ENCODE measurements at places on chromosomes 2 and 18.
A peak's percentile ranks its signal among the peaks of the same experiment; 100 is the strongest.

DNA sequence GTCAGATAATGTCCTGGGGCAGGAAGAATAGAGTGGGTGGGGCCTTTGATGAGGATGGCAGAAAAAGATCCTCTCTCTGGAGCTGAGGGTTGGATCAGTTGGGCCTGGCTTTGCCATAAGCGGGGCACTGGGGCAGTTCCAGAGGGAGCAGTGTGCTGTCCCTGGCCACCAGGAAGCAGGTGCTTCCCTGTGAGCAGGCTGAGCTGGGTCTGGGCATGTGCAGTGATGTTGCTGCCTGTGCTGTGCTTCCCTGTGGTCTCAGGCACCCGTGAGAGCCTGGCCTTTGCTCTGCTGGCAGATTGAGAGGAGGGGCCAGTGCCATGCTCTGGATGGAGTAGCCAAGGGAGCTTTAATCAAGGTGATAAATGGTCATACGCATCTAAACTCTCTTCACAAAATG lies 14.6 kb upstream of the NPPC start:
- no peak for ATAC-seq

DNA sequence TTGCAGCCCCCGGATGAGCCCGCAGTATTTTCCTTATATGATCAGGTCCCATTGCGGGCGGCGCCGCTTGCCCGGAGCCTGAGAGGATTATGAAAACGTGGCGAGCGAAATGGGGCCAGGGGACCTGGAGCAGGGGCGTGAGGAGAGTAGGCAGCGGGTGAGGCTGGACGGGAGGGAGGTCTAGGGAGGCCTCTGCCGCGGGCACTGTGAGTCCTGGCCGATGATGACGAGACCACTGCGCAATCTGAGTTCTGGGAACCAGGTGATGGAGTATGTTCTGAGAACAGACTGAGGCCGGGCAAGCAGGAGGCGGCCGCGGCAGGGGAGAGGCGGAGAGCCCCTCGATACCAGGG lies 790 bp upstream of the ACAA2 start:
- ATAC-seq: peak; percentile 59

DNA sequence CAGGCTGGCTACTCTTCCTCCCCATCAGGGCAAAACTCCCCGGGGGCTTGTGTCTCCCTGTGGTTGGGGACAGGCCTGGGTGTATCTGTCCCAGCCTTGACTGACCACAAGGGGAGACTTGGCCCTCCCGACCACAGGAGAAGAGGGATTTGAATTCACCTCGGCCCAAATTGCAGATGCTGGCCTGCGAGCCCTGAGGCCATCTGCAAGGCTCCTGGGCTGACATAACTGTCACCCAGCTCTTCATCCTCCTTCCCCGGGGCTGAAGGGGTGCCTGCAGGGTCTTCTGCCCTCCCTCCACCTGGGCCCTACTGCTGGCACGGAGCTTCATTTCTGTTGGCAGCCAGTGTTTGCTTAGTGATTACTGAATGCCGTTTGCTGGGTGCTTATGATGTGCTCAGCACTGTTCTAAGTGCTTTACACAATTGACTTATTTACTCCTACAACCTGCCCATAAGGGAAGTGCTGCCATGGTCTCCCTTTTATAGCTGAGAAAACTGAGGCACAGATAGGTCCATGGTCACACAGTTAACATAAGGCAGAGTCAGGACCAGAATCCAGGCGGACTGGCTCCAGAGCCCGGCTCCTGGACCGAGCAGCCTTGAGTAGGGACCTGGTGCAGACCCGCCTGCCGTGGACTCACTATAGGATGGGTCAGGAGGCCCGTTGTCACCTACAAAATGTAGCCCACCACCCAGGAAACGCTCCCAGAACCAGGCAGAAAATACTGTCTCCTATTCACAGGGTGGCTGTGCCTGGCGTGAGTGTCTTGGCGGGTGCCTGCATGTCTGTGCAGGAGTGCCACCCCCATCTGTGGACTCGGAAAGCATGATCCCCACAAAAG lies 18.9 kb downstream of the STEAP3 start:
- ATAC-seq: no peak

- no peak for ATAC-seq
Observed at GRCh38 chr2:198096002-198096401, 291.6 kb downstream of the PLCL1 start.

DNA sequence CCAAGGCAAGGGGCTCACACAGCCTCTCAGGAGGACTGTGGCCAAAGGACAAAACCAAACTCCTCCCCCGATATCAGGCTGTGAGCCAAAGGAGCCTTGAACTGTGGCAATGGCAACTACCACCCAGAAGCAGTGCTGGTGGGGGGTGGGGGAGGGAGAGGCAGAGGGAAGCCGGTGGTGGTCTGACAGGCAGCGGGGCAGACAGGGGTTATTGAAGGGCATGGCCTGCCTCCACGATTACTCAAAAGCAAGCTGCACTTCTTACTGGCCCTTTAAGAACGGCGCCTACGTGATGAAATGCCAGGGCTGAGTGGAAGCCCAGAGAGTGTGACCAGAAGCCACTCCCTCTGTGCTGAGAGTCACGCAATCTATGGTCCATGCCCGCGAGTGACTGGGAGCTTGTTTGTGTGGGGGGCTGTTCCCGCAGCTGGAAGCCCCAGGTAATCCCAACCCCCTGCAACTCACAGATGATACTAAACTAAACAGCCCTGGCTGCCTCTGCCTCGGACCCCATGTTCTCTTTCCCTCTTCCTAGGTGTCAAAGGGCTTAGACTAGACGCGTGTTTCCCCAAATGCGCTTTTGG lies 128.2 kb upstream of the CXCR4 start:
- ATAC-seq: peak; percentile 46

GRCh38 chr2:216464104-216464720 lies 34.4 kb upstream of the RPL37A start:
- no peak for ATAC-seq

DNA sequence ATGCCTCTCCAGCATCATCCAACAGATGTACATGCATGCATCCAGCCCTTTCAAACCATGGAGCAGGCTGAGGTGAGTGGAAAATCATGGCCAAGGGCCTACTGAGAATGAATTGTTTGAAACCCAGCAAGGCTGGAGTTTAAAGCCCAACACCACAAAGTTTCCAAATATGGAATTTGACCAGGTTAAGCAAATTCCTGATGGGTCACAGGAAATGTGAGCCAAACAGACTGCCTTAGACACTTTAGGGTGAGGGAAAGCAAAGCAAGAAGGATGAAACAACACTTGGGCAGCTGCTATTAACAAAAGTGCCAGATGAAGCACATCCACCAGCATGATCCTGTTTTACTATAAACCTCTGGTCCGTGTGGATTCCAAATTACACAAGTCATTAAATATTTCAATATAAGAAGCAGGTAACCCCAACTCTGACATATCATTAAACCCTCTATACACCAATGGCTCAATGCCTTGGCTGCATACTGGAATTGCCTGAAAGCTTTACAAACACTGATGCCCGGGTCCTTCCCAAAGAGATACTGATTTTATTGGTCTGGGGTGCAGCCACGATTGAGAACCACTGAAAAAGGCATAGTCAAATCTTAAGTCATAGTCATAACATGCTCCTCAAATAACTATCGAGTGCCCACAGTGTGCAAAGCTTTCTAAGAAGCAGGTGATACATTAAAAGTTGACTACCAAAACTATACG lies 9.1 kb downstream of the KLF7 start:
- ATAC-seq: no peak

GRCh38 chr18:28041366-28041765 lies 135.6 kb downstream of the CDH2 start:
- ATAC-seq: no peak

GRCh38 chr2:210559182-210559581 lies 2.8 kb downstream of the CPS1 start:
- ATAC-seq: no peak

DNA sequence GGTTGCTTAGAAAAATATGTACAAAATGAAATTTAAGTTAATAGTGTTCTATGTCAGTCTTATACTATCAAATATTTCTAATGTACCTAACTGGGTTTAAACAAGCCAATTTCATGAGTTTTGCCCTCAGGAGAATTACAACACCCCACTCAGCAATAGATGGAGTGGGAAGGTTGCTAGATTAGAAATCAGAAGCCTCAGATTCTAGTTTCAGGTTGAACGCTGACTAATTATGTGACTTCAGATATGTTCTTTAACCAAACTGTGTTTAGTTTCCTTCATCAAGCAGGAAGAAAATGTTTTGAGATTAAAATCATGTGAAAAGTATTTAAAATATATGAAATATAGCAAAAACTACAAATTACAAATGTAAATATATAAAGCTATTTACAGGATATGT lies 133.8 kb upstream of the KCNH7 start:
- ATAC-seq: no peak

All from esophagus mucosa (tissue), 1 donor.